Hematopoietic multipotent progenitor cell treated with erythropoietin and hydrocortisone succinate and interleukin-3 and kit ligand, for 6 days (in vitro differentiated cells): ENCODE measurements at places on chromosomes 2 and 18.

DNA sequence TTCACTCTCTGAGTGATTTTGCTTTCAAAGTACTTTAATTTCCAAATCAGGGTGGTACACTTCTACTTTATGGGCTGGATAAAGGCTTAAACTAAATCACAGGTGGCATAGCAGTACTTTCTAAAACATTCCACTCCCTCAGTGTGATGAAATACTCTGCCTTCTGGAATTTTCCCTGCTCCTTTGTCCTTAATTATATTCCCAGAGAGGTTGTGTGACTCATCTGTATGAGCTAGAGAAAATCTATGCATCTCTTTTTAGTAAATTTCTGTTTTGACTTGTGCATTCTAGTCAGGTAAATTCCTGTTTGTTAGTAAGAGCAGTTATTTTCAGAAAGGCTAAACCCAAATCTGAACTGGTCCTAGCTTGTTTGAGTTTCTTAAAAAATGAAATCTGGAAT, 29.0 kb upstream of the PLA2R1 start:
- DNase-seq = no peak

- DNase-seq = no peak
These were observed 16.6 kb downstream of the HJURP start for GRCh38 chr2:233837694-233838229.

DNA sequence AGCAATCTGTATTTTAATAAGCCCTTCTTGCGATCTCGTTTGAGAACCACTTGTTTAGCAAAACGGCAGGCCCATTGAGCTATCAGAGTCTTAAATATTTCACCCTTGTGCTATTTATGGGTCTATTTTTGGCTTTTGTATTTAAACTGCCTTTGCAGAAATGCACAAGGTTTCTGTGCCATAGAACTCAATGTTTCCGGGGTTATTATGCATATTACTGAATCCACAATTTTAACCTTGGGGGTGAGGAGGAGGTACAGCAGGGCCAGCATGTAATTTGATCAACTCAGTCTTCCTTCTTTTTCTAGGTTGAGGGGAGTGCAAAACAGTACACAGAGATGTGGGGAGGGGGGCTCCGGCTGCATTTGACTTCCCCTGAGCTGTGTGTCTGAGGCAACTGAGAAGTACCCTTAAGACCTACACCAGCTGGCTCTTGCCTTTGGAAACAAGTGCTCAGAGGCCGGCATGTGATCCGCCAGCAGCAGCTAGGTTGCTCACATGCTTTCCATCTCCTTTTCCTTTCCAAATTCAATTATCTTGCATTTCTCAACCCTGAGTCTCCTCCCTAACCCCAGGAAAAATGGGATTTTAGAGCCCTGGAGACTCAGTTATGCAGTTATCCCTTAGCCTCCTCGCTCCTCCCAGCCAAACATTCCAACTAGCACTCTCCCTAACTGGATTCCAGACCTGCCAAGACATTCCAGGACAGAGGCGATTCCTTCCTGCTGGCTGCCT, 103.0 kb downstream of the HNRNPLL start:
- DNase-seq = no peak

- DNase-seq = no peak
These were observed 241.3 kb downstream of the PRKCE start for GRCh38 chr2:45892757-45893156.

DNA sequence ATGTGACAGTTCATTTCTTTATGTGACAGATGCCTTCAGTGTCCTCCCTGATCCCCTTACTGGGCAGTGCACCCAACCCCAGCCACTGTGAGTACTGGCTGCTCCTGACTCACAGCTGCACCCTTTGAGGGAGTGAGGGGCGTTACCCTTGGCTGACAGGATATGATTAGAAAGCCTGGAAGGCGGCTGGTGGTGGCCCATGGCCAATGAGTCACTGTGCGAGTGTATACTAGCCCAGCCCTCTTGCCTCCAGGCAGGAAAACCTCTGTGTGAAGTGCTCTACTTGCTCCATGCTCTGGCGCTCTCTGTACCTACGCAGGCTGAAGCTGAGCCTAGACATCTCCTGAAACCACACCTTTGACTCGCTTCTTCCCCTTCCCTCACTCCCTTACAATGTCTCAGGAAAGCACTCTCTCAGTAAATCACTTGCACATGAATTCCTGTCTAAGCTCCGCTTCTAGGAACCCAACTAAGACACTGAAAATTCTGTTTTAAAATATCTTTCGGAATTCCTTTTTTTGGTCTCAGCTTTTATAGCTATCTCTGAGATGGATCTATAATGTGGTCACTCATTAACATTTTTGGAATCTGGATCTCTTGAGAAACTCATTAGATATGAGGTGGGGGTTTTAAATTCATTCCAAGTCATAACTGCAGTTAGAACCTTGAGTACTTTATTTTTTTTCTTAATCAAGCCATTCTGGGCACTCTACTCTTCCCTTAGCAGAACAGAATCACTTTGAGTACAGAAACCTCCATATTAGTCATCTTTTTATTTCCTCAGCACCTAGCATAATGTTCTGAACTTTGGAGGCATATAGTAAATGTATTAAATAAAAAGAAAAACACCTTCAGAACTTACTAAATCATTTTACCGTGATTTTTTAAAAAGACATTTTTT, 25.3 kb upstream of the STAM2 start:
- peak; percentile 90 for DNase-seq

- peak; percentile 85 for DNase-seq
These were observed 31.2 kb downstream of the C1D start for GRCh38 chr2:68031542-68032160.

DNA sequence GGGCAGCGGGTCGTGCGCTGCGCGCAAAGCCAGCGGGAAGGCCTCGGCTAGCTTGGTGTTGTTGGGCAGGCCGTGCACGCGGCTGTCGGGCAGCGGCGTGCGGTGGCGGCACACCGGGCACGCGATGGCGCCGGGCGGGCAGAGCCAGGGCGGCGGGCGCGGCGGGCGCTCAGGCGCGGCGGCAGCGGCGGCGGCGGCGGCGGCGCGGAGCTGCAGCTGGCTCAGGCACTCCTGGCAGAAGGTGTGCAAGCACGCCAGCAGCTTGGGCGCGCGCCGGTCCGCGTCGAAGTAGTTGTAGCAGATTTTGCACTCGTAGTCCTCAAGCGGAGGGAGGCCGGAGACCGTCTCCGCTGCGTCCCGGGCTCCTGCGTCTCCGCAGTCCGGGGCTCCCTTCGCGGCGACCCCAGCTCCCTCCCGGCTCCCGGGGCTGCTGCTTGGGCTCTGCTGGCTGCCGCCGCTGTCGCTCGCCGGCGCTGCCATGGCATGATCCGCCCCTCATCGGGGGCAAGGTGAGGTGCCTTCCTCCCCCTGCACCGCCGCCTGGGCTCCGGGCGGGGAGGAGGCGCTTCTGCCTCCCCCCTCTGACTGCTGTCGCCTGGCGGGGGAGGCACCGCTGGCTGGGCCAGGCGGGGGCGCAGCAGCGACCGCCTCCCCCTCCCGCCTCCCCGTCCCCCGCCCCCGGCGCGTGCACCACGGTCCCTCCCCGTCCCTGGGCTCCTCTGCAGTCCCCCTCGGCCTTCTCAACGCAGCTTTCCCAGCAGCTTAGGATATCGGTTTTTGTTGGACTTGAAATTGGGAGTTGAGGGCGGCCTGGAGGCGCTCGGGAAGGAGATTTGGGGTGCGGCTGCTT, 21.0 kb upstream of the PAX3 start:
- no peak for DNase-seq

GRCh38 chr2:14524041-14524802, 108.3 kb upstream of the LRATD1 start:
- no peak for DNase-seq

DNA sequence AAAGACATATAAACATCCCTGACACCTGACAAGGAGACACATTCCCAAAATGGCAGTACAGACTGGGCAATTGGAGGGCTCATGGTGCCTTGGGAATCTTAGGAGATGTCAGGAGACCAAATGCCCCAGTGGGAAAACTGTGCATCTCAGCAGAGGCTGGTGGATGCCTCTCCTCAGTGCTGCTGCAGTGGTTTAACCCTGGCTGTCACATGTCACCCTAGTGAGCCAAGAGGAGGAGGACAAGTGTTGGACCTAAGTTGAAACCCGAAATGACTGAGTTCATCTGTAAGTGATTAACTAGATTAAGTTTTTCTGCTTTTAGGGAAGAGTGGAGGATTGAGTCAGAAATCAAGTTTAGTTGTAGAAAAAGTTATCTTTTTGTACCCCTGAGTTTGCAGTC, 5.2 kb upstream of the NAGK start:
- DNase-seq = no peak

GRCh38 chr18:66994790-66995189, 390.9 kb upstream of the CDH19 start:
- DNase-seq = no peak

GRCh38 chr18:21743166-21743832, 2.7 kb downstream of the MIB1 start:
- no peak for DNase-seq

DNA sequence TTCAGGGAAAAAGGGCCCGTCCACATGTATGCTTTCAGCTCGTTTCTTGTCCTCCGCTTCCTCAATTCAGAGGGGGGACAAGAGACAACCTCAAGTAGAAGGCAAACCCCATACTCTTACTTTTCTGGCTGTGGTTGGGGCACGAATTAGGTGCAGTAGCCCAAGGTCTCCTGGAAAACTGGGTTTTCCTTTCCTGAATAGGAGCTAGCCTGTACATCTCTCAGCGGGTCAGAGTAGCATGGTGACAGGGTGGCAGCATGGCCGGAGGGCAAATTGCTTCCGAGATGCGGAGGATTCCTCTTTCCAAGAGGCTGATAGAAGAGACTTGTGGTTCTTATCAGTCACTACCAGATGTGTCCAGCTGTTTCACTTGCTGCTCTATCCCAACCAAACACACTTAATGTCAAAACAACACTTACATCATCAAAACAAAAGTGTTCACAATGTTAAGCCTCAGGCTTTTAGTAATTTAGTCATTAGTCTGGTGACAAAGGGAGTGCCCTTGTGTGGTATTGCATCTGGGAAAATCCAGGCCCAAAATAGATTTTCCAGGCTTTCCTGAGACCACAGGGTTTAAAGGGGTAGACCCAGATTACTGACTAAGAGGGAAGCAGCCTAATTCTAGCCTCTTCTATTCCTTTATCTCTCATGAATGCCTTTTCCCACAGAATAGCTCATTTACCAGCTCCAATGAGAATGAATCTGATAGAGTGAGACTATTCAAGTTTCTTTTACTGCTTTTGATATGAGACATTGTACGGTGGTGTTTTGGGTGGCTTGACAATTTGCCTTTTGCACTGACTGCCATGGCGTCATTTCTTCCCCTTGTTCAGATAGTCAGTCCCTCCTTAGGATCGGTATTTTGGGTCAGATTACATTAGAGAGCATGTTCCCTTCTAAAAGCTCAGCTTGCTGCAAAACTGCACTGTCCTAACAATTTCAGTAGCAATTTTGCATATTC, 162.0 kb downstream of the LTBP1 start:
- DNase-seq = peak; percentile 80

DNA sequence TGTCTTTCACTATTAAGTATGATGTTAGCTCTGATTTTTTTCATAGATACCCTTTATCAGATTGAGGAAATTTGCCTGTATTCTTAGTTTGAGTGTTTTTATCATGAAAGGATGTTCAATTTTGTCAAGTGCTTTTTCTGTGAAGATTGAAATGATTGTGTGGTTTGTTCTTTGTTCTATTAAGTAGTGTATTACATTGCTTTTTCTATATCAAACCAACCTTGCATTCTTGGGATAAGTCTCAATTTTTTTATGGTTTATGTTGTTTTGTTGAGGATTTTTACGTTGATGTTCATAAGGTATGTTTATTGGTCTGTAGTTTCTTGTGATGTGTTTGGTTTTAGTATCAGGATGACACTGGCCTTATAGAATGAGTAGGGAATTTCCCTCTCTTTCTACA, 19.1 kb downstream of the PDK1 start:
- no peak for DNase-seq

- no peak for DNase-seq
These were observed 31.6 kb upstream of the AFF3 start for GRCh38 chr2:100174026-100174431.

DNA sequence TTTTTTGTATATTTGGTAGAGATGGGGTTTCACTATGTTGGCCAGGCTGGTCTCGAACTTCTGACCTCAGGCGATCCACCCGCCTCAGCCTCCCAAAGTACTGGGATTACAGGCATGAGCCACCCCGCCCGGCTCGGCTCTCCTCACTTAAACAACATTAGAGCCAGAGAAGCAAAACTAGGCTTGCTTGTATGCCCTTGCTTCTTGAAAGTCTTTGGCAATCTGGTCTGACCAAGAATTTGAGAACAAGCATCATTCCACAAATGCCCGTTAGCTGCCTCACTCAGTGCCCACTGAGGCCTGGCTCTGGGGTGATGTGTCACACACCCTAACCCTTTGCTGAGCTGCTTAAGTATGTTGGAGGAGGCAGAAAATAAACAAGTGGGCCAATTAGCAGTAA, 33.5 kb downstream of the SOWAHC start:
- no peak for DNase-seq

DNA sequence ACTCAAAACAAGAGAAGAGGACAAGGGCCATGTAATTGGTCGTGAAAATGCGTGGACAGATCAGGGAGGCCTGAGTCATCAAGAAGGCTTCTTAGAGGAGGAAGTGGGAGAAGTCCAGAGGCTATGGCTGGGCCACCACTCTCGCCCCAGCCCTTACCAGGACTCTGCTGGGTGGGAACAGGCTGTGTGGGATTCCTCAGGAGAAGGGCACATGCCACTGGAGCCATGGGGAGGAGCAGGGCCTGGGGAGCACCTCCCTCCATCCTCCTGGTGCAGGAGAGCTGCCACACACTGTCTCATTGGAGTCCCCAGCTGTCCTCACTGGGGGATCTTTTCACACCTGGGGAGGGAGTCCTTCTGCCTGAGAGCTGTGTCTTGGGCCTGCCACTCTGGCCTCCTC, 9.4 kb upstream of the RALB start:
- DNase-seq = no peak

GRCh38 chr2:162085090-162085891, 11.3 kb upstream of the DPP4 start:
- DNase-seq = no peak

GRCh38 chr2:2867397-2867979, 510.1 kb downstream of the EIPR1 start:
- no peak for DNase-seq

DNA sequence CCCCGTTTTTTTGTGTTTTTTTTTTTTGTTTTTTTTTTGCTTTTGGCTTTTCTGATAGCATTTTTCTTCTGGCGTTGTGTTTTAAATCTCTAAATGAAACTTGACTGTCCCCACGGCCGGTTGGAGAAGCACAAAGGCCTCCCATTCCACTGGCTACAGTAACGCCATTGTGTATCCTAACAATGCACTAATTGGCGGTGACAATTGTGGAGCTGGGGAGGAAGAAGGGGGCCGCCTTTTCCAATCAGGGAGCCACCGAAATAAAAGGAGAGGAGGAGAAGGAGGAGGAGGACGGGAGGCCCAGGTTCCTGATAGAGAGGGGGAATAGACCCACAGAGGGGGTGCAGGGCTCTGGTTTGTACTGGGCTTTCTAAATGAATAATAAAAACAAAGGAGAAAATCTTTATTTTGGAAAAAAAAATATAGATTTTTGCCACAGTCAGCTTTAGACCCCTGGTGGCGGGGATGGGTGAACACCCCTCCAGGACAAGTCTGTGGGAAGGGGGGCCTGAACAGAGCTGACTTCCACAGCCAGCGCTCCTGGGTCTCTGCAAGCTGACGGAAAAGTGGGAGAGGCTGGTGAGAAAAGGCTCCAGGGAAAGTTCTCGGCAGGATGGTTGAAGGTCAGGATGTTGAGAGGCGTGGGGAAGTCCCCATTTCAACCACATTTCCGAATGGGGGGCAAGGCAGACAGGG, 43.7 kb upstream of the FZD5 start:
- DNase-seq = no peak

- DNase-seq = no peak
These were observed 7.8 kb downstream of the ACMSD start for GRCh38 chr2:134846213-134846612.

- DNase-seq = no peak
These were observed 170.0 kb downstream of the ACKR3 start for GRCh38 chr2:236739663-236740062.

- peak; percentile 44 for DNase-seq
These were observed at the start of gene STON1 for GRCh38 chr2:48530033-48530811. STON1 (plus strand) TSS chr2:48530154; CDS start chr2:48580634, 50,480 bp downstream.
